ENCODE measurements at places on chromosomes 1 and 21. TPM values are rescaled to one million over a fixed set of nuclear protein-coding genes. Genes with fewer than 3 reads are reported as not detected.
A peak's percentile ranks its signal among the peaks of the same experiment; 100 is the strongest.

- no peak for DNase-seq
Measured at GRCh38 chr1:8661185-8662110, 156.0 kb downstream of the RERE start.

DNA sequence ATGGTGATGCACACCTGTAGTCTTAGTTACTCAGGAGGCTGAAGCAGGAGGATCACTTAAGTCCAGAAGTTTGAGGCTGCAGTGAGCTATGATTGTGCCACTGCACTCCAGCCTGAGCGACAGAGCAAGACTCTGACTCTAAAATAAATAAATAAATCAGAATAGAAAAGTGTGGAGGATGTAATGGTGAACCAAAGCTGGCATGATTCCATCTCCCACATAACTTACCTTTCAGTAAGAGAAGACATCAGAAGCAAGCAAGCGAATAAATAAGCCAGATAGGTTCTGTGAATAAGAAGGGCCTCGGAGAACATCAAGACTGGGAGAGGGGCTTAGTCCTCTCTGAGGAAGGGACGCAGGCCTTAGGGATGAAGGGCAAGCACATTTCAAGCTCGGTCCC, 59.5 kb downstream of the TOMM20 start:
- DNase-seq = no peak

GRCh38 chr21:38488640-38489270, 9.5 kb downstream of the ERG start:
- DNase-seq = no peak

- DNase-seq = no peak
Measured at GRCh38 chr1:79704067-79704466, 697.5 kb upstream of the ADGRL4 start.

GRCh38 chr1:64856553-64856952, 109.8 kb downstream of the JAK1 start:
- no peak for DNase-seq

GRCh38 chr1:63205776-63206175, 116.6 kb upstream of the FOXD3 start:
- no peak for DNase-seq

DNA sequence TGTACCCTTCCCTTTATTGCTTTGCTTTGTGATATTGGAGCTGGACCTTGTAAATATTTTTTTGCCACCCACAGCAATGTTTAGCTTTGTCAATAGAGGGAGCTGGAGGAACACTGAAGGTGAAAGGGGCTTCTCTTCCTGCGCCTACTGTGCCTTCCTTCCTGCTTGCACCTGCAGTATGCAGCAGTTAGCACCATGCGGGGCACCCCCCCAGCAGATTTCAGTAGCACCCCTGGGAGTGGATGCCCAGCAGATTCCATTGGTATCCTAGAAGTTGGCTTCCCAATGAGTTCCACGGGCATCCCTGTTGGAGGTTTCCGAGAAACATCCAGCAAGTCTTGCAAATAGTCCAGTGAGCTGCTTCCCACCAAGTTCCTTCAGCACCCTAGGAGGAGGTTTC, 25.6 kb downstream of the S100A10 start:
- DNase-seq = peak; percentile 57

DNA sequence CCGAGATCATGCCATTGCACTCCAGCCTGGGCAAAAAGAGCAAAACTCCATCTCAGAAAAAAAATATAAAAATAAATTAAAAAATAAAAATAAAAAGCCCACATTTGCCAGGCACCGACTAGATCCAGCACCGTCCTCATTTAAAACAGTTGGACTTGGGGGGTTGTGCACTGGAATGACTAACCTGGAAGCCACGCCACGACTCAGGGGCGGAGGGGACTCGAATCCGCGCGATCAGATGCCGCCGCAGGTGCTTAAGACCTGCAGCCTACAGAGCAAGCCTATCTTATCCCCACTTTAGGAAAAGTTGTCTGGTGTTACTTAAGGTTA, 38.5 kb downstream of the ZBTB8OS start:
- no peak for DNase-seq

DNA sequence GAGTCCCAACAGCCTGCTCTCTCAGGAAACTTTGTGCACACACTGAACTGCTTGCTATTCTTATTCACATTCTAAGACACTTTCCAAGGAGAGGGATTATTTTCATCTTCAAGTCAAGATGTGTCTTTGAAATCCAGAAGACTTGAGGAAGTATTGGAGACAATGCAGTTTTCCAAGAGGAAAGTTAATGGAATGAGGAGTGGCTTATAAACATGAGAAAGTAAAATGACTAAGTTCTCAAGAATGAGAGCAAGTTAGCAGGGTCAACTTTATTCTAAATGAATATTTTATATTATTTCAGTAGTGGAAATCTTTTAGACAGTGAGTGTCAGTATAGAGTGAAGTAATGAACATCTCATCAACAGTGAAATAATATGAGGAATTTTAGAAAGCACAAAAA, 1239.3 kb downstream of the MRPL39 start:
- no peak for DNase-seq

DNA sequence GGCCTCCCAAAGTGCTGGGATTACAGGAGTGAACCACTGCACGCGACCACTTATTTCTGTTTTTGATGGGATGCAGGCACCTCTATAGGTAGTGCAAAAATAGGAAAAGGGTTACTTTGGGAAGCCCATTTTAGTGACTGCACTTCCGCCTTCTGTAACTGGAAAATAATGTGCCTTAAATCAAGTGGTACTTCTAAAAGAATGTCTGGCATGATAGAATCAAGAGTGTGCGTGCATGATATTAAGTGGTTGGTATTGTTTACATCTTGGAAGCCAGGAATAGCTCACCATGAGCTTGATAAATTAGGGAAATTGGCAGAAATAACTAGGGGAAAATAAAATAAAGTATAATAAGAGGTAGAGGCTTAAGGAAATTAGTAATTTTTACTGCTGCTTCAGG, 1067.0 kb downstream of the ADGRL2 start:
- no peak for DNase-seq

GRCh38 chr1:240399381-240399780, 212.6 kb downstream of the GREM2 start:
- DNase-seq = no peak

- DNase-seq = peak; percentile 83
Measured at GRCh38 chr1:13699936-13700520, at the start of gene PRDM2. Gene PRDM2, plus strand, starts transcription at chr1:13700188. Its CDS starts 15,418 bp downstream, at chr1:13715606.

- DNase-seq = no peak
Measured at GRCh38 chr1:66336641-66336990, 197.3 kb upstream of the SGIP1 start.

DNA sequence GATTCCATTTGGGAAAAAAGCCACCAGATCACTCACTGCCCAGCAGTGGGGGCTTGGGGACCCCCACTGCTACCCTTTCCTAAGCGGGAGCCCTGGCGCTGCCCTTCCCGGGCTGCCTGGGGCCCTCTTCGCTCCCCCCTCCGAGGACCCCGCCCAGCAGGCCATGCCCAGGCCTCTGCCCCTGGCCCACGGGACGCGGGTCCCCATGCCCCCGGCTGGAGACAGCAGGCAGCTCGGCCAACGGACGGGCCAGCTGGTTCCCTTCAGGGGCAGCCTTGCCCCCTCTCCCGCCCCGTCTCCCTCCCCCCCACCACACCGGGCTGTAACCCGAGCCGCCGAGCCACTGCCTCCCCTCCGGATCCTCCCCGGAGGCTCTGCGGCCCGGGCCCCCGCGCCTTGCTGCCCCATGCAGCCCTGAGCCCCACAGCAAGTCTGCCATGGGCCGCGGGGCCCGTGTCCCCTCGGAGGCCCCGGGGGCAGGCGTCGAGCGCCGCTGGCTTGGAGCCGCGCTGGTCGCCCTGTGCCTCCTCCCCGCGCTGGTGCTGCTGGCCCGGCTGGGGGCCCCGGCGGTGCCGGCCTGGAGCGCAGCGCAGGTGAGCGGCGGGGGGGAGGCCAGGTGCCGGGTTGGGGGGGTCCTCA, at the start of gene MMP23B:
MMP23B (plus strand) TSS at position 392 of the 639 bp plus-strand sequence; CDS start at position 438, 46 bp downstream.
- DNase-seq = peak; percentile 48

GRCh38 chr1:183546427-183546826, 43.8 kb downstream of the NCF2 start:
- DNase-seq = no peak

DNA sequence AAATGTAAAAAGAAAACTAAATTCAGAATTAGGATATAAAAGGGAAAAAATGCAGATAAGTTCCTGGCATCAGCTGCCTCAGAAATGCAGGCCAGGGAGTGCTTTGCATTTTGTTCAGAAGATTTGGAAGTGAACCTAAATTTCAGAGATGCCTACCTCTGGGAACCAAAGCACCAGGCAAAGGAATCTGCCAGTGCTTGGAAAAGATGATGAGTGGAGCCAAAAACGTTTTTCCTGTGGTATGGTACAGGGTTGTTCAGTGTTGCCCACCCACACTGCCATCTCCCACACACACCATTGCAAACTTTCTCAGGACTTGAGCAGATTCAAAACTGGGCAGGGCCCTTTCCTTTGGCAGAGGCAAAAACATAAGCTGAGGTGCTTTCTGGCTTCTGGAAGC, 349.5 kb downstream of the TGFB2 start:
- DNase-seq = no peak

DNA sequence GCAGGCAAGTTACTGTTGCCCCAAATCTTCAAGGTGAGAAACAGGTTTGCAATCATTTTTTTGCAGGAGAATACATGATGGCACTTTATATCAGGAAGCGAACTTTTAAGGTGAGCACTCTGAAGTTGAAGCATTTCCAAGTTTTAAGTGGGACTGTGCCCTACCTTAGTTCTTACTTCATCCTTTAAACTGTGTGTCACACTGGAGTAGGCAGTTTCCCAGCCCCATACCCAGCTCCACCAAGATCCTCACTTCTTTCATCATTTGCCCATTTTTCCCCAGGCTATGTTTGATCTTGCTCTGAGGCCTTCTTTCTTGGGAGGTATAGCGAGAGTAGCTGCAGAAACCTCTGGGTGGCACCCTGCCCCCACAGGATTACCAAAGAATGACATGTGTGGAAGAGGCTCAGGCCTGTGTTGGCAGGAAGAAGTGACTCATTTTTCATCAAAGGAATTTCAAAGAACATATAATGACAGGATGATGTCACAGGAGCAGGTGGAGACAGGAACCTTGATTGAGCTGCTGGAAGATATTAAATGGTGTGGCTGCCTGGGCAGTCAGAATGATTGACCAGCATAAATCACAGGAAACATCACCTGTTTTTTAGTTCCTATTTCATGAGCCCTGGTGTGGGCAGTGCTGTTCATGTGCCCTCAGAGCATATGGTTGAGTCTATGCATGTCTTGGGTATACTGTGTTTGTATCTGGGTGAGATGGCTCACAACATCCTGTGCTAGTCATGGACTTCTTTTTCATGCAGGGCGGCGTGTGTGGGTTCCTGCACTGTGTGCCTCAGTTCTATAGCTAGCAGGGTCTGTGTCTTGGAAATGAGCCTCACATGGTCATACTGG, 20.8 kb upstream of the MACF1 start:
- DNase-seq = peak; percentile 62

DNA sequence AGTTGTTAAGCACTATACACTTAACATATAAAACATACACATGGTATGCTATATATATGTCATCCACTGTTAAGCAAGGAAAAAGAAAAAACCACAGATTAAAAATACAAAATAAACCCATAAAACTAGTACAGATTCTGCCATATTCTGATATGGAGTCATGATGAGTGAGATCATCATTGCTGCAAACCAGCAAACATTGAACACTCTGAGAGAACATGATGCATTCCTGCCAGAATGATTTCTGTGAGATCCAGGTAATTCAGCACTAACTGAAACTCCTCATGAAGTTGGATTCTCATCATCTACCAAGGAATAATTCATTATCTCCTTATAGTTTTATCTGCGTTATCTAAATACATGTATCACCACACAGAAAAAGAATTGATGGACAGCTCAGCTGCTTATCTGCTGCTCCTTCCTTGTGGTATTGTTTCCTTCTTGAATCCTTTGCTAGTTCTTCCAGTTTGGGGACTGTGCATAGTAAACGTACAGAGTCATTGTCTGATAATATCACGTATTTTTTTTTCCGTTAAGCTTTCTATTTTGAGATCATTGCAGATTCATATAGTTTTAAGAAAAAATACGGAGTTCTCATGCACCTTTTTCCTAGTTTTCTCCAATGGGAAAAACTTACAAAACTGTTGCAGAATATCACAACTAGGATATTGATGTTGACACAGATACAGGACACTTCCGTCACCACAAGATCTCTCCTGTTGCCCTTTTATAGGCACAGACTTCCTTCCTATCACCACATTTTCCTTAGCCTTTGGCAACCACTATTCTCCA, 9.3 kb downstream of the RAB4A start:
- DNase-seq = no peak

DNA sequence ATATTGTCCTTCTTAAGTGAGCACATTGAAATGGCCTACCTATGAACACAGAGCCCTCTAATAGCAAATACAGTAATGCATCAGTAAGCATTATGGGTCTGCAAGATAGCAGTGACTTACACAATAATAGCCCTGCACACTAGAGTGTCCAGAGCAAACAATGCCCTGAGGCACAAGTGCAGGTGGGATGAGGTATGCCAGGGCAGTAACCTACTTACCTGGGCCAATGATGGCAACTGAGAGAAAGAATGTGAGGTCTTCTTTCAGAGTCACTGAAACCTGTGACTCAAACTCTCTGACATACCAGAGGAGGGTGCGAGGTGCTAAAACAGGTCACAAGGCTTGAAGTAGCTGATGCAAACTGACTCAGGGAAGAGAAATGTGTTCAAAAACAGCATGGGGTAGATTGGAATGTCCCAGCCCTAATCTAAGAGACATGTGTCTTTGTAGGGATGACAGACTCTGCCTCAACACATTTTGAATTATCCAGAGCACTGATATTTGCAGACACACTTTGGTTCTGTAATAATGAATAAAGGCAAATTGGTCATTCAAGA, 168.5 kb upstream of the RUNX1 start:
- no peak for DNase-seq

GRCh38 chr1:3771108-3772026, 1.2 kb upstream of the SMIM1 start:
- no peak for DNase-seq

DNA sequence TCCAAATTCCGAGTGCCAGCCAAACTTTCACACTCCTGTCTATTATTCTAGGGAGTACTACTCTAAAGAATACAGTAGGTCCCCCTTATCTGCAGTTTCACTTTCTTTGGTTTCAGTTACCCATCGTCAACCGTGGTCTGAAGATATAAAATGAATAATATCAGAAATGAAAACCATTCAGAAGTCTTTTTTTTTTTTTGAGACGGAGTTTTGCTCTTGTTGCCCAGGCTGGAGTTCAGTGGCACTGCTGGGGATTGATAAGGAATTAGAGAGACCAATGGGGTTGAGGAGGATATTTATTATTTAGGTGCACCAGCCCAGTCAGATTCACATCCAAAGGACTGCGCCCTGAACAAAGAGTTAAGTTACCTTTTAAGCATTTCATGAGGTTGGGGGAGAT, 52.9 kb upstream of the SRSF10 start:
- no peak for DNase-seq

- DNase-seq = no peak
Measured at GRCh38 chr1:223731133-223731770, 18.9 kb downstream of the CAPN2 start.

The ACADM gene
- total RNA-seq = 34.9 TPM

The FAF1 gene
- total RNA-seq = 75.2 TPM

The HSD11B1 gene
- not detected for total RNA-seq

The DRAXIN gene
- total RNA-seq = 3.5 TPM

The NGF gene
- total RNA-seq = not detected

The GADD45A gene
- total RNA-seq = 24.4 TPM

The TRAF3IP3 gene
- 403 TPM for total RNA-seq

The FAAH gene
- total RNA-seq = 5.3 TPM

The KCNE1 gene
- not detected for total RNA-seq

The MAP3K21 gene
- 1.3 TPM for total RNA-seq

The KIAA1614 gene
- 0.19 TPM for total RNA-seq

The EPHB2 gene
- total RNA-seq = 0.26 TPM

The HTR6 gene
- 0.14 TPM for total RNA-seq

The PTPN22 gene
- total RNA-seq = 82.9 TPM

The ARHGEF16 gene
- total RNA-seq = not detected

All from activated naive CD8-positive, alpha-beta T cell treated with anti-CD3 and anti-CD28 coated beads, Interleukin-2, amount 10 ng/mL, durations not matched to agents 7 days and 5 days (primary cell).